ENCODE measurements at places on chromosomes 12 and 14.

GRCh38 chr12:44397631-44398030 is 478.5 kb downstream of the NELL2 start:
- no peak overlapping the region for H3K27ac ChIP-seq
- no peaks in the 10 kb centered on the region for H3K36me3 ChIP-seq
- H3K4me1 ChIP-seq: no peaks in the 10 kb centered on the region
- H3K4me3 ChIP-seq: no peak overlapping the region

- H3K4me3 ChIP-seq: no peak overlapping the region
- H3K4me1 ChIP-seq: no peaks in the 10 kb centered on the region
- DNase-seq: no peak
- H3K27ac ChIP-seq: no peak overlapping the region
- peaks cover 75% of the 10 kb centered on the region for H3K36me3 ChIP-seq
Observed at GRCh38 chr12:69258655-69259054, 19.3 kb downstream of the CPSF6 start.

DNA sequence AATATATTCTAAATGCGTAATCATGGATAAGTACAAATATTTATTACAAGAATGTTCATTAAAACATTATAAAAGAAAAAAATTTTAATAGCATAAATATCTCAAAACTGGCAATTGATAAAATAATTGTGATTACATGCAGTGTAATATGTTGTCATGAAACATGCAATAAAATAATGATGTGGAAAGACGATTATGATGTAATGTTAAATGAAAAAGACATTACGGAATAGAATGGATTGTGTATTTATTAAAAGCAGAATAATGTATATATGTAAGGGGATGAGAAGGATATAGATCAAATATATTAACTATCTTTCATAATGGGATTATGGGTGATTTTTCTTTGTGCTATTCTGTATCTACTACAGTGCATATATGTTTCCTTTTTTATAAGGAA is 32.8 kb downstream of the NDUFA9 start:
- no peak overlapping the region for H3K4me3 ChIP-seq
- H3K27me3 ChIP-seq: no peaks in the 10 kb centered on the region
- no peaks in the 10 kb centered on the region for H3K4me1 ChIP-seq

GRCh38 chr12:132218915-132219314 is 74.7 kb downstream of the NOC4L start:
- H3K4me3 ChIP-seq: no peak overlapping the region
- no peak for DNase-seq
- H3K27me3 ChIP-seq: peaks cover 4% of the 10 kb centered on the region
- H3K4me1 ChIP-seq: 0 out of 2 replicates have a peak, but pooled peaks cover 2% of the 10 kb centered on the region
- no peak overlapping the region for H3K27ac ChIP-seq
- H3K36me3 ChIP-seq: no peaks in the 10 kb centered on the region

All from Panc1 (cell line).